ENCODE measurements at places on chromosomes 12 and 14. TPM values are rescaled to one million over a fixed set of nuclear protein-coding genes. Genes with fewer than 3 reads are reported as not detected.

- peak; percentile 95 for ATAC-seq
Observed at GRCh38 chr12:124713436-124714082, 146.1 kb upstream of the NCOR2 start.

GRCh38 chr12:64706857-64707256, 52.3 kb downstream of the GNS start:
- ATAC-seq, result no peak

- no peak for ATAC-seq
Observed at GRCh38 chr12:78473136-78473535, 391.4 kb upstream of the SYT1 start.

GRCh38 chr12:90301561-90302133, 593.0 kb upstream of the ATP2B1 start:
- no peak for ATAC-seq

CLEC6A gene
- total RNA-seq, result not detected

VSIG10 gene
- 9.6 TPM for total RNA-seq

All from activated T-helper 17 cell treated with anti-CD3 and anti-CD28 coated beads, Interleukin-2, amount 50 U/mL, for 72 hours (primary cell).